ENCODE measurements at places on chromosomes 4 and X. TPM values are rescaled to one million over a fixed set of nuclear protein-coding genes. Genes with fewer than 3 reads are reported as not detected.

DNA sequence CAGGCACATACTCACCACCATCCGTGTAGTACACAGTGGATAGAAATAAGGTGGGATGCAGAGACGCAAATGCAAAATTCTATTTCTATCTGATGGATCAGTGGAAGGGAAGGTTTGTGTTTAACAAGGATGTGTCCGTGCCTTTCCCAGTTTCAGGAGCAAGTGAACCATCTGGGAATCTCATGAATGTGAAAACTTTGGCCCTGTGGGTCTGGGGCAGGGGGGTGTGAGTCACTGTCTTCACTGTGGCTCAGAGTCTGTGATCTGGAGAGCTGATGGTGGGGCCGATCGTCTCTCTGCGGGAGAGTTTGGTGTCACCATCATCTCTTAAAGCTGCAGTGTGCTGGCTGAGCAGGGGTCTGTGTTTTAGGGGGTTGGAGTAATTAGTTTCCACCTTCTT lies 179.3 kb upstream of the STS start:
- no peaks in the 10 kb centered on the region for H3K4me1 ChIP-seq
- no peaks in the 10 kb centered on the region for H3K27me3 ChIP-seq
- no peak overlapping the region for H3K4me3 ChIP-seq
- no peaks in the 10 kb centered on the region for H3K36me3 ChIP-seq

DNA sequence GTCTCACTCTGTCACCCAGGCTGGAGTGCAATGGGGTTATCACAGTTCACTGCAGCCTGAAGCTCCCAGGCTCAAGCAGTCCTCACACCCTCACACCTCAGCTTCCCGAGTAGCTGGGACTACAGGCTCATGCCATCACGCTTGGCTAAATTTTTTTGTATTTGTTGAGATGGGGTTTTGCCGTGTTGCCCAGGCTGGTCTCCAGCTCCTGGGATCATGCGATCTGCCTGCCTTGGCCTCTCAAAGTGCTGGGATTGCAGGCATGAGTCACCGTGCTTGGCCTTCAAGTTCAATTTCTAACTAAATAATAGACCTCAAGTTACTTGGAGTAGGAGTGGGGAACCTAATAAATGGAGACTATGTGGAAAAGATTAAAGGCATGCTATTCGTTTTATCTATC lies 48.9 kb downstream of the MND1 start:
- no peak overlapping the region for H3K4me3 ChIP-seq
- peaks cover 10% of the 10 kb centered on the region for H3K36me3 ChIP-seq
- no peak overlapping the region for H3K27ac ChIP-seq

The PDGFRA gene
- total RNA-seq = 0.68 TPM

The DACH2 gene
- total RNA-seq = not detected

The CLIC2 gene
- total RNA-seq = 0.50 TPM
